ENCODE measurements at places on chromosomes 1 and 21.

DNA sequence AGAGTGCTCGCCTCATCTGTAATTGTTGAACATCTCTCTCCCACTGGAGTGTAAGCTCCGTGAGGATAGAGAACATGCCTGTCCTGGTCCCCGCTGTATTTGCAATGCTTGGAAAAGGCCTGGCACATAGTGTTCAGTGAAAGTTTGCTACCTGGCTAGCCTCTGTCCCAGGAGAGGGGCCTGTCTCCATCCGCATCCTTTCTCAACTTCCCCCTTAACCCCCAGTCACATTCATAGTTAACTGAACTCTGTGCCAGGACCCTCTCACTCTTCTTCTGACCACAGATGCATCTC is 15.2 kb downstream of the SPOCD1 start:
- DNase-seq, result no peak

DNA sequence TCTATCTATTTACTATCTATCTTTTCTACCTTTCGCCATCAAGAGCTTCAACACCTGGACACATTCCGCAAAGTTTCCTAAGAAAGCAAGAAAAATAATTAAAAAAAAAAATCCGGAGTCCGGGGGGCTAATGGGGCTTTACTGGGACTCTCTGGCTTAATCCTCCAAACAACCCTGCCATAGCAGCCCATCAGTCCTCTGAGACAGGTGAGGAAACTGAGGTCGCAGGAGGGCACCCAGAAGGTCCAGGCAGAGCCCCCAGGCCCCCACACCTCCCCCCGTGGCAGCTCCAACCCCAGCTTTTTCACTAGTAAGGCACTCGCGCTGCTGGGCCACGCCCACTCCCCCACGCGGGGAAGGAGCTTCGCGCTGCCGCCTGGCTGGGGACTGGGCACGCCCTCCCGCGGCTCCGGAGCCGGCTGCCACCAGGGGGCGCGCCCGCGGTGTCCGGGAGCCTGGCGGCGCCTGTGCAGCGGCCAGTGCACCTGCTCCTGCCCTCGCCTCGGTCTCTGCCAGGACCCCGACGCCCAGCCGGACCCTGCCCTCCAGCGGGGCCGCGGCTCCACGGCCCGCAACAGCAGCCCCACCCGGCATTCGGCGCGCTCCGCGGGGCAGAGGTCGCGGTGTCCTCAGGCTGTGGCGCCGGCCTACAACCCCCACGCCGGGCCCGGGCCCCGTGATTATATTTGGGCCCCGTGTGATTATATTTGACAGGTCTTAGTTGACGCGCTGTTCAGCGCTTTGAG is 54.1 kb upstream of the SAMD11 start:
- DNase-seq, result no peak

- DNase-seq, result no peak
Measured at GRCh38 chr1:239884796-239885195, 206.9 kb upstream of the FMN2 start.

- DNase-seq, result no peak
Measured at GRCh38 chr1:38852780-38853179, 6.8 kb downstream of the RRAGC start.

- no peak for DNase-seq
Measured at GRCh38 chr1:12769976-12770505, 3.5 kb upstream of the PRAMEF12 start.

DNA sequence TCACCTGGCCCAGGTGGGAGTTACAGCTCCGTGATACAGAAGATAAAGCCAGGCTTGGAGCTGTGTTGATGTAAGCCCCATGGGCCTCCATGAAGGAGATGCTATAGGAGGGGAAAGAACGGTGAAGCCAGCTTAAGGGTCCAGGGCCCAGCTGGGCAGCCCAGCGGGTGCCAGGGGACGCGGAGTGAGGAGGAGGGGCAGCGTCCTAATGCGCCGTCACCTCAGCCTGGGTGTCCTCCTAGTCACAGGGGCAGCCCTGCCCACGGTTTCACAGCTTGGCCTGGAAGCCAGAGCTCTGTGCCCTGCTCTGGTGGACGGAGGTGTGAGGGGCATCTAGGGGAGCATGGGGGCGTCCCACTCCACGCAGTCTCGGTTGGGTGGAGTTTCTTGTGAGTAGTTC is 52.7 kb upstream of the TTC34 start:
- DNase-seq, result no peak

- DNase-seq, result no peak
Measured at GRCh38 chr1:97304366-97304765, 582.8 kb downstream of the PTBP2 start.

GRCh38 chr1:200438911-200439310 is 29.1 kb upstream of the ZNF281 start:
- DNase-seq, result no peak

- DNase-seq, result no peak
Measured at GRCh38 chr1:8416881-8417280, 99.0 kb downstream of the SLC45A1 start.

DNA sequence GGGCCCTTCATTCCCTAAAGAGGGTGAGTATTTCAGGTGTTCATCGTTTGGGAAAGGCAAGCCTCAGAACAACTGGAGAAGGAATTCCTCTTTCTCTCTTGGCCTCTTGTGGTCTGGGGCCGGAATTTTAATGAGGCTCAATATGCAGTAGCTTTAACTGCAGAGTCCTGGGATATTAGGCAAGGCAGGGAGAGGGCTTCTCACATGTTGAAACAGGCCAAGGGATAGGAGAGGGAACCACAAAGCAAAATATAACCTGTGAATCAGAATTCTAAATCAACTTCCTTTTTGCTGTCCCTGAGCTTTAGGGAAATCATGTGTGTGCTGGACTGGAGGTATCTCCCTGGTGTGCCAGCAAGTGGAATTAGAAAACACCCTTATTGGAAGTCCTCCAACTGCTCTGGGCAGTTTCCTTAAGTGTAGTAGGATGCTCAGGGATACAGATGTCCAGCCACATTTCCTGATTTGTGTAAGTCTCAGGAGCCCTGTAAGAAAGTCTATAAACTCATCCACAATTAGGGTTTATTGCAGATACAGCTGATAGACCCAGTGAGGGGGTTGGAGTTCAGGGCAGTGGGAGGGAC is 215.8 kb upstream of the ZRANB2 start:
- no peak for DNase-seq

- DNase-seq, result no peak
Measured at GRCh38 chr21:35711661-35712060, 348.7 kb downstream of the SETD4 start.

GRCh38 chr1:157099633-157100009 is at the start of gene ETV3L:
TSS of gene ETV3L (minus strand) at chr1:157099808. CDS start at chr1:157099523, 285 bp downstream.
- no peak for DNase-seq

DNA sequence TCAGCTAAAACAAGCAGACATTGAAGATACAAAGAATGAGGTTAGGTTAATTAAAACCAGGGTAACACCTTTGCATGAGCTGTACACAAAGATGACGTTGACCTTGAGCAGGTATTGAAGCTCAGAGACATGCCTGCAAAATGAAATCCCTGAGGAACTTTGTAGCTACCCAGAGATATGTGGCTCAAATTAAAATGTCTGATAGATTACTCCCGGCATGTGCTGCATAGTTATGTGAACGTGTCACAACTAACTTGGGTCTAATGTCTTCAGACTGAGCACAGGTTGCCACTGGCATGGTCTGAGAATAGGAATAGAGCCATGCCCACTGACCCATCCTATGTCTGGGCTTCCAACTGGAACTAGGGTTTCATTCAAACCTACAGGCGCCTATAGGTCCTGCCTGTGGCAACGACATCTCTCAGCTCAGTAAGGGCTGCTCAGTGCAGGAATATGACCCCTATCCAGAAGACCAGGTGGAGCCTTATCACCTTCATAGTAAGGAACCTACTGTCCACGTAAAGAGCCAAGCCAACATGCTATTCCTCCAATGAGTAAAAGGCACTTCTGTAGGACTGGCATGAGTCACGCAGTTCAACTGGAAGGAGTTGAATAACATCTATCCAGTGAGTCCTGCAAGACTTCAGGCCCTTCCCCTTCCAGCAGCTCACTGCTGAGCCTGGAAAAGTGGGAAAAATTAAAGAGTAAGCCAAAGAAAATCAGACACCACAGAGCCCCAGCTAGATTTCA is 60.7 kb downstream of the PRKAB2 start:
- DNase-seq, result no peak

- no peak for DNase-seq
Measured at GRCh38 chr1:169090900-169091311, 15.6 kb upstream of the ATP1B1 start.

DNA sequence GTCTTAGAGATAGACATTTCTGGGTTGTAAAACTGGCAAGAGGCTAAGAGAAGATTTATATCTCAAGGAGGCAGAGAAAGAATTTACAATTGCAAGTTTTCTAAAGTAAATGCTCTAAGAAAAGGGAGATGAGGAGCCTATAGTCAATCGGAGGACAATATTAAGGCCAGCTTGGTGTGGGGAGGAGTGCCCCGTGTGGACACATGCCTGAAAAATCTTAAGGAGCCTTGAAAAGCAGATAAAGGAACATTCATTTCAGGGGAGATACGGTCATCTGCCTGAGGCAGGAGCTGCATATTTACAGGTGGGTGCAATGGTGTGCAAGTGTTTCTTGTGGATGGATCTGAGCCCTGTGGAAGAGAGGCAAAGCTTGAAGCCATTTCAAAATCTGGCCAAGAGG is 25.6 kb downstream of the FCRL2 start:
- DNase-seq, result no peak

DNA sequence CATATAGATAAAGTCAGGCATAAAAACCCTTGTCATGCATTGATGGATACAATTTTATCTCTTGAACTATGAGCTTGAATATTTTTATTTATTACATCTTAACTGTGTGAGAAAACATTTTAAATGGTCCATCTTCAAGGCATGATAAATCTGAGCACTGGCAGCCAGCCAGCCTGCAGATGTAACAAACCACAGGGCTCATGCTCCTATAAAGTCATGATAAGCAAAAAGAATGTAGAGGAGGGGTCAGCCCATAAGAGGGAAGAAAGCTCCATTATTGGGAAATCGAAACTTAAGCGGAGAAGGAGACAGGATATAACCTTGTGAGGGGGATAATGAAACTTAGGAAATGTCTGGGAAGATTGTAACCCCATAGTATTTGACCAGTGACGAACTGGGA is 839.0 kb downstream of the LRRIQ3 start:
- no peak for DNase-seq

- no peak for DNase-seq
Measured at GRCh38 chr1:228299211-228299610, 91.4 kb downstream of the OBSCN start.

- DNase-seq, result peak; percentile 65
Measured at GRCh38 chr1:174794861-174795260, 204.9 kb upstream of the CACYBP start.

DNA sequence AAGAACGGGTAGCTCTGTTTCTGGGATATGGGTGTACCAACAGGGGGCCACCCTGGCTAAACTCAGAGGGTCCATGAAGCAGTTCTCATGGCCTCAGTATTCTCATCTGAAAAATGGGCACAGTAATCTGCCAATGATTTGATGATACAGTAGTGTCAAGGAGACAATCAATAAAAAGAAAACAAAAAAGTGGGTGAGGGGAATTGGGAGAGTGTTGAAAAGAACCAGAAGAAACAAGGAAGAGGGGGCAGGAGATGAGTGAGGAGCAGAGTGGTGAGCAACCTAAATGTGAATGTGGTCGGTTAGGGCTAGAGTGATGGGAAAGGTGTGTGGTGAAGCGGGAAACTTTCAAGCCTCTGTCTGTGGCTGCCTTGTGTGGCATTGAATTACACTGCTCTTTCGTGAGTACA is 2.0 kb downstream of the SLAMF7 start:
- DNase-seq, result no peak

GRCh38 chr1:175062858-175063257 is 4.8 kb upstream of the TNN start:
- no peak for DNase-seq

DNA sequence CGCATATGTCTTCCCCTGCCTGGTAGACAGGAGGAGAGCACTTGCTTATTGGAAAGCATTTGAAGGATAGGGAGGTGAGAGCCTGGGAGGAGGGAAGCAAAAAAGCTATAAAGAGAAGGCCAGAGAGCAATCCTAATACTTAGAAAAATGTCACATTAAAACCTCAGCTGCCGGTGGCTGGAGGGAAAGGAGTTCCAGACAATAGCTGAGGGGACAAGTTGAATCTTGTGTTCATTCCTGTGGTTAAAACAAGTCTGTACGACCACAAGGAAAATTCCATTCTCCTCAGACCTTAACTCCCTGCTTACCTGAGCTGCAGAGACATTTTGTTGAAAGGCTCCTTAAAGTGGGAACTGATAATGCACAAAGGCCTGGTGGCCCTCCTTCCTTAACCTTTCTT is 218.8 kb upstream of the CAMK1G start:
- DNase-seq, result no peak

GRCh38 chr1:225689882-225690459 is 37.0 kb upstream of the ENAH start:
- DNase-seq, result no peak

DNA sequence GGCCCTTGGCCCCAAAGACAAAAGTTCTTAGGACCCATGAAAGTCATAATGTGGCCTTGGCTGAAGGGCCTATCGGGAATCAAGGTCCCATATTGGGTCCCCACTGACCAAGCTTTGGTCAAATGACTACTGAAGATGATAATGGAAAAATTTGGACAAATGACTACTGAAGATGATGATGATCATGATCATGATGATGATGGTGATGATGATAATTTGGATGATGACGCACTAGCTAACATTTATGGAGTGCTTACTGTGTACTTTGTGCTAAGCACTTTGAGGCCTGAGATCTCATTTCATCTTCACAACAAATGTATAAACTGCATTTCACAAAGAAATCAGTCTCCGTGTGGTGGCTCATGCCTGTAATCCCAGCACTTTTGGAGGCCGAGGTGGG is 39.4 kb downstream of the EIF2D start:
- DNase-seq, result no peak

GRCh38 chr1:180975551-180975950 is 47.1 kb downstream of the STX6 start:
- no peak for DNase-seq

All from NCI-H187 treated with DMSO at 0.1 percent for 48 hours (cell line).